Choroid plexus epithelial cell (primary cell): ENCODE measurements at places on chromosomes 3 and 15.

GRCh38 chr15:39926526-39926925, 6.5 kb upstream of the GPR176 start:
- no peak for DNase-seq

DNA sequence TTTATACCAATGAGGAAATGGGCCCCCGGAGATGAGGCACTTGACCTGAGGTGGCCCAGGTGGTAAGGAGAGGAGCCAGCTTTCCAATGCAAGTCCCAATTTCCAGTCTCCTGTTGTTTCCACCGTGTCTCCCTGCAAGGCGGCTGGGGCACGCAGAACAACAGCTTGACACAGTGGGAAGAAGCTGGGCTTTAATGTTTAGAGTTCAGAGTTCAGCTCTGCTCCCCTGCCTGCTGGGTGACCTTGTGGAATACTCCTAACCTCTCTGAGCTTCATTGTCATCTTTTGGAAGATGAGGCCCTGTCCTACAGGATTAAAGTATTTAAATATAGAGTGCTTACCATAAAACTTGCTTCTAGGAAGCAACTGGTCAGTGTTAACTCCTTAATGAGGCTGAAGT, 80.3 kb downstream of the SMAD3 start:
- DNase-seq, result no peak

DNA sequence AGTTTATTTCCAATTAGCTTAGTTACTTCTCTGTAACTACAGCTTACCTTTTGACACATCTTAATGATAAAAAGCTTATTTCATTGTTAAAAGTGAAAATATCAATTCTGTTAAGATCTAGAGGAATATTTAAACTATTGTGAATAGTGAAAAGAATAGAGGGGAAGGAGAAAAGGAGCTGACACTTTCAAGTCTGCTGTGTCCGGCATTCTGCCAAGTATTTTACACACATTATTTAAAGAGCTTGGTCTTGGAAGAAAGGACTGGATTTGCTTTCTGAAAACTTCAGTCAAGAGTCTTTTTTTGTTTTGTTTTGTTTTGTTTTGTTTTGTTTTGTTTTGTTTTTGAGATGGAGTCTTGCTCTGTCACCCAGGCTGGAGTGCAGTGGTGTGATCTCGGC, 34.8 kb downstream of the CCDC80 start:
- DNase-seq, result peak; percentile 23

DNA sequence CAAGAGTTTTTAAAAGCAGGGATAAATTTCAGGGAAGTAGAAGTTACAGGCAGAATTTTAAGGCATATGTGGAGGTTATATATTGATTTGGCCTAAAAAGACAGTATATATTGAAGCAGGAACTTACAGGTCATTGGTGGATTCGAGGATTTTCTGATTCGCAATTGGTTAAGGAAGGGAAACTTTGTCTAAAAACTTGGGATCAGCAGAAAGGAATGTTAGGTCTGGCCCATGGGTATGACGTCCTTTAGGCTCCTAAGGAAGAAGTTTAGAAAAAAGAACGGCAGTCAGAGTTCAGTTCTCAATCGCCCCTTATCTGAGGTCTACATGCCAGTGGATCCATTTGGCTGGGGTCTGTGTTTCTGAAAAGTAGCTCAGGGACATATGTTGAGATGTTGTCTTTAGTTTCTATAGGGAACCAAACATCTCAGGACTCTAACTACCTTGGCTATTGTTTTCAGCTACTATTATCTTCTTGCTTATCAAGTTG, 33.2 kb upstream of the ACP3 start:
- peak; percentile 36 for DNase-seq

- peak; percentile 87 for DNase-seq
Measured at GRCh38 chr3:18153571-18154173, 271.5 kb downstream of the SATB1 start.
